Vein endothelial cell (primary cell): ENCODE measurements at places on chromosomes 7 and 10. TPM values are rescaled to one million over a fixed set of nuclear protein-coding genes. Genes with fewer than 3 reads are reported as not detected.

Gene PON1
- not detected in 2 replicates for total RNA-seq

Gene CREB5
- 5.1 and 5.9 TPM in 2 replicates for total RNA-seq

Gene OR9A2
- 0.33 TPM in 1 of 2 replicates, not detected in the other for total RNA-seq

Gene SPDYE3
- not detected in 2 replicates for total RNA-seq

Gene CYP3A5
- not detected in 2 replicates for total RNA-seq

Gene VPS37D
- total RNA-seq: 2.5 and 3.9 TPM in 2 replicates

Gene CYP2C19
- total RNA-seq: not detected in 2 replicates

Gene CALHM2
- 19.9 and 34.0 TPM in 2 replicates for total RNA-seq

Gene TRIM50
- not detected in 2 replicates for total RNA-seq

Gene SFRP4
- not detected in 2 replicates for total RNA-seq

Gene DOCK4
- 170 and 252 TPM in 2 replicates for total RNA-seq

Gene SNCG
- 53.1 and 60.4 TPM in 2 replicates for total RNA-seq

Gene HSPA14
- 11.1 and 18.6 TPM in 2 replicates for total RNA-seq

Gene BUD23
- 34.0 and 35.4 TPM in 2 replicates for total RNA-seq

Gene AKR1C3
- total RNA-seq: 60.4 and 69.1 TPM in 2 replicates

Gene MRPS33
- 13.7 and 14.4 TPM in 2 replicates for total RNA-seq

Gene ITIH2
- not detected in 2 replicates for total RNA-seq

Gene CACNB2
- total RNA-seq: not detected in 2 replicates

Gene SRRM3
- 0.67 and 2.6 TPM in 2 replicates for total RNA-seq

Gene AKR1C8
- total RNA-seq: not detected in 2 replicates

Gene KIAA1217
- 4.9 and 10.9 TPM in 2 replicates for total RNA-seq

Gene NEUROD6
- not detected in 2 replicates for total RNA-seq

Gene SLC29A4
- 2.1 and 6.2 TPM in 2 replicates for total RNA-seq

Gene CELF2
- total RNA-seq: 20.3 and 30.6 TPM in 2 replicates

Gene FAM204A
- 59.1 and 96.4 TPM in 2 replicates for total RNA-seq

Gene HNRNPF
- 186 and 211 TPM in 2 replicates for total RNA-seq

Gene SFRP5
- not detected in 2 replicates for total RNA-seq

Gene SORBS1
- total RNA-seq: 1.1 and 1.6 TPM in 2 replicates

Gene TEX47
- total RNA-seq: not detected in 2 replicates

Gene MYOF
- 287 and 383 TPM in 2 replicates for total RNA-seq

Gene NFKB2
- total RNA-seq: 27.1 and 28.0 TPM in 2 replicates

Gene CPED1
- total RNA-seq: 0.65 and 2.5 TPM in 2 replicates

Gene GSAP
- total RNA-seq: 4.2 and 5.6 TPM in 2 replicates

Gene OGDHL
- 0.19 and 0.33 TPM in 2 replicates for total RNA-seq

Gene PODXL
- total RNA-seq: 167 and 193 TPM in 2 replicates

Gene GDF2
- total RNA-seq: not detected in 2 replicates

Gene FAM25A
- total RNA-seq: not detected in 2 replicates

Gene PHKG1
- 0.19 and 0.33 TPM in 2 replicates for total RNA-seq

Gene PGAM2
- not detected in 2 replicates for total RNA-seq

Gene RAMP3
- not detected in 2 replicates for total RNA-seq

Gene AP4M1
- total RNA-seq: 20.8 and 21.2 TPM in 2 replicates

Gene TDRD1
- total RNA-seq: under 0.01 TPM in 1 of 2 replicates, not detected in the other

Gene OPN4
- total RNA-seq: not detected in 2 replicates
